ENCODE measurements at places on chromosomes 1 and 21.

- DNase-seq, result peak; percentile 62
Measured at GRCh38 chr1:48654606-48655210, 122.0 kb downstream of the BEND5 start.

DNA sequence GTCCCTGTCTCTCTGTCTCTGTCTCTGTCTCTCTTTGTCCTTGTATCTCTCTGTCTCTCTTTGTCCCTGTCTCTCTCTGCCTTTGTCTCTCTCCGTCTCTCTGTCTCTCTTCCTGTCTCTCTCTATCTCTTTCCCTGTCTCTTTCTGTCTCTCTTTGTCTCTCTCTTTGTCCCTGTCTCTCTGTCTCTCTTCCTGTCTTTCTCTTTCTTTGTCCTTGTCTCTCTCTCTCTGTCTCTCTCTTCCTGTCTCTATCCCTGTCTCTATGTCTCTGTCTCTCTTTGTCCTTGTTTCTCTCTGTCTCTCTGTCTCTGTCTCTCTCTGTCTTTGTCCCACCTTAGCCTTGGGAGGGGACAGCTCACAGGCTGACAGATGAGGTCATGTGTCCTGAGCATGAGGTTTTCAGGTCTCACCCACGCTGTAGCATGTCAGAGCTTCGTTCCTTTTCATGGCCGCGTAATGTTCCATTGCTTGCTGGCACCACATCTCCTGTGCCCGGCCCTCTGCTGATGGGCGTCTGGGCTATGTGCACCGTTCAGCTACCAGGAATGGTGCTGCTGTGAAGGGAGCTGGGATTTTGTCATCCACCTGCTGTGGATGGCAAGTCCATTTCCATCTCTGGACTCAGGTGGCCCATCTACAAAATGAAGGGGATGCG lies 27.6 kb downstream of the TP73 start:
- no peak for DNase-seq

DNA sequence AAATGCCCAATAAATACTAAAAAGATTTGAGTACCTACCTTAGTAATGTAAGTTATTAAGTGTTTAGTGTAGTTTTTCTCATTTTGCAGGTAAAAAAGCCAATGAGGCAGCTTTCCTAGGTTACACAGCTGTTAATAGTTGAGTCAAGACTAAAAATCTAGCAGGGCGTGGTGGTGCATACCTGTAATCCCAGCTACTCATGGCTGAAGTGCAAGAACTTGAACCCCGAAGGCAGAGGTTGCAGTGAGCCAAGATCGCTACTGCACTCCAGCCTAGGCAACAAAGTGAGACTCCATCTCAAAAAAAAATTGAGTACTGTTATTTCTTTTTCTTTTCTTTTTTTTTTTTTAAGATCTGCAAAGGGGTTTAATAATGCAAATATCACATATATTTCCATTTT lies 7.7 kb downstream of the YBX1 start:
- no peak for DNase-seq

DNA sequence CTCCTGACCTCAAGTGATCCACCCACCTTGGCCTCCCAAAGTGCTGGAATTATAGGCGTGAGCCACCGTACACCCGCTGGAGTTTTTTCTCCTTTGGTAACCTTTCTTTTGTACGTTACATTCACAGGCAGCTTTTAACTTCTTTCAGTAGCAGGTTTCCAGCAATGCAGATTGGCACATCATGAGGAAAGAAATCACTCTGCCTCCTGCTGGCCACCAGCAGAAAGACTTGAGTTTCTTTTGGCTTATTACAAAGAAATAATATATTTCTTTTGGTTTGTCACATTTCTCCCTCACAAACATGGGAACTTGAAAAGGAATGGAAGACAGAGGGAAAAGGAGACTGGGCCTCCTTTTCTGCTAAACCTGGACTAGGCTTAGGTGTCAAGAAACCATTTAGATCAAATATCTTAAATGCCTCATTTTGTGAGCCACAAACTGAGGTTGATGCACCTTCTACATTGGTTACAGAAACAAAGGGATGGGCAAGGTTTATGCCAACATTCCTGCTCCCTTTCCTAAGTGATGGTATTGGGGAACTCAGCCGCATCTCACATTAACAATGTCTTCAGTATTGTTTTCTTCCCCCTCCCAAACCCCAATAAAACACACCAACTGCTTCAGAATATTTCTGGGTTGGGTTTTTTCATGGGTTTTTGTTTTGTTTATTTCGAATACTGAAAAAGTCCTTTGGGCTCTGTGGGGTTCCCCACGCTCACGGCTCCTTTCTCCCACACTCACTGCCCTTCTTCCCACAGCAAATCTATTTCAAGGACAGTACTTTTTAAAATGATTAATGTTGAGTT lies 7.7 kb downstream of the ENSA start:
- DNase-seq, result peak; percentile 63

- DNase-seq, result no peak
Measured at GRCh38 chr1:178874966-178875365, 4.1 kb upstream of the ANGPTL1 start.

Data from neural progenitor cell (in vitro differentiated cells).